ENCODE measurements at places on chromosomes 7 and 10. TPM values are rescaled to one million over a fixed set of nuclear protein-coding genes. Genes with fewer than 3 reads are reported as not detected.

Gene NXPH1
- 0.29 TPM for total RNA-seq

Gene OR2A5
- not detected for total RNA-seq

Gene CDNF
- total RNA-seq = 6.2 TPM

Gene LRRN3
- total RNA-seq = 2.4 TPM

Gene RPEL1
- not detected for total RNA-seq

Gene BAMBI
- total RNA-seq = 7.5 TPM

Gene RAB19
- total RNA-seq = not detected

Gene GNGT1
- total RNA-seq = not detected

Gene STEAP4
- 165 TPM for total RNA-seq

Gene KEL
- total RNA-seq = 4.3 TPM

Gene TDRD1
- total RNA-seq = 0.73 TPM

Gene RNF32
- 0.98 TPM for total RNA-seq

Gene HK1
- total RNA-seq = 63.4 TPM

Gene SEMA4G
- total RNA-seq = 2.9 TPM

Measured in breast epithelium (tissue), 4 donors.